ENCODE measurements at places on chromosomes 3 and 15.

GRCh38 chr3:107430214-107430995 lies 53.2 kb downstream of the CCDC54 start:
- DNase-seq: peak; percentile 44

DNA sequence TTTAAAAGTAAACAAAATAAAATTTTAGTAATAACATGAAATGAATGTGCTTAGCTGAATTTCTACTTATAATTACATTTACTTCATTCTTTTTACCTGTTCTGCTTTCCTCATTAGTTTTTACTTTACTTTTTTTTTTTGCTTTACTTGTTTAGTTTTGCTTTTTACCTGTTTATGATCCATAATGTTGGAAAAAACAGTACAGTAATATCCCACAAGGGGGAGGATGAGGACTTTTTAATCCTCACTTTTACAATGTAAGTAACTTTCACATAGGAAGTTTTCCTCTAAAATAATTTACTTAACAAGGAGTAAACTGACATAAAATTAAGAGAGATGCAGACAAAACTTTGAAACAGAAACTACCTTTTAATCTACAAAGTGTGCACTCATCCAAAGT lies 268.7 kb downstream of the TBC1D5 start:
- DNase-seq: peak; percentile 48

DNA sequence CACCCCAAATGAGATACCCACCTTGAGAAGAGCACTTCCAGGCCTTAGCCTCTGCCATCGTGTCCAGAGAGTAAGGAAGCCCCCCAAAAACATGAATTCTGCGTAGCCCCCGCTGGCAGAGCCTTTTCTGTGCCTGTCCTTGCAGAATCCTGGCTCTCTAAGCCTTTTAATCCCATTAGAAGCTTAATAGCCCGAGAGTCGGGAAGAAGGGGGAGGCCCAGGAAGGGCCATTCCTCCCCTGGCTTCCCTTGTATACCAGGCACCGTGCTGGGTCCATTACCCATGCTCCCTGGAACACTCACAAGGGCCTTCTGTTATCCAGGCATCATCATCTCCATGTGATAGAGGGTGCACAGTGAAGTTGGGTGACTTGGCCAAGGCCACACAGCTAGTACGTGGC lies 7.1 kb downstream of the SPTBN5 start:
- no peak for DNase-seq

DNA sequence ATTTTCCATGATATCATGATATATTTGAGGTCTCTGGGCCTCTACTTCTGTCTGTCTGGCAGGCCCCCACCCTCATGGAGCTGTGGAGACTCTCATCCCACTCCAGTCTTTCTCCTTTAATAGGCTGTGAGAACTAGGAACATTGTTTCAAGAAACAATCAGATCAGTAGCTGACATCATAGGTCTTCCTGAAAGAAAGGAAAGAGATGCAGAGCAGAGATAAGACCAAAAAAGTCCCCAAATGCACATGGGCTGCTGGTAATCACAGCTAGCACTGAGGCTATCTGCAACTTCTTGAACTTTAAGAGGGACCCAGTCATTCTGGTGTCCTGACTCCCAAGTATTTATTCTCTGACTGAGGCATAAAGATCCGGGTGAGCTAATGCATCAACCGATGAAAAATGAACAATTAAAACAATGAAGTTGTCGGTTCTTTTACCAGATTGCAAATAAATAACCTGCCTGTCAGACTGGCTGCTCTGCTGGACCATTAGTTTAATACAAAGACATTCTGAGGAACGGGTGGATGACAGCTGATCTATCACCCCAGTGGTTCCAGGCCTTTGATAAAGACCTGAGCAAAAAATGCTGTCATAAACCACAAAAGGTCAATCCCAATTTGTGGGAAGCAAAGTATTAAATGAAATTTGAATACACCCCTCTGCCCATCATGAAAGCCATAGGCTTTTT lies 780.8 kb upstream of the GOLIM4 start:
- no peak for DNase-seq

- DNase-seq: no peak
Measured at GRCh38 chr3:133926736-133927539, 31.3 kb upstream of the RAB6B start.

DNA sequence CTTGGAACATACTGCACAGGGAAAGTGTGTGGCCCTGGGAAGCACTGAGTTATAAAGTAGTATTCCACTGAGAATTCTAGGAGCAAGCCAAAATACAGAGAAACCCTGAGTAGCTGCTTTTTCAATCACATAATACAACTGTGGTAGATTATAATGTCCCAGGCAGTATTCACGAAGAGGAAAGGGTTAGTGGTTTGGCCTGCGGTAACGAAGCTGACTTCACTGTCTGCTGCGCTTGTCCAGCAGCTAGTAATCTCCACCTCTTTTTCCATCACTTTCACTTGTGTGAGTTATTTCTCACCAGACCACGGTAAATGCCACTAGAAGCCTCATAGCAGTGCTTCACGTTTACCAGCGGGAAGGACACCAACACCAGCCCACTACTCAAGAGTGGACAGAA lies 34.4 kb downstream of the RPL39L start:
- DNase-seq: peak; percentile 50

DNA sequence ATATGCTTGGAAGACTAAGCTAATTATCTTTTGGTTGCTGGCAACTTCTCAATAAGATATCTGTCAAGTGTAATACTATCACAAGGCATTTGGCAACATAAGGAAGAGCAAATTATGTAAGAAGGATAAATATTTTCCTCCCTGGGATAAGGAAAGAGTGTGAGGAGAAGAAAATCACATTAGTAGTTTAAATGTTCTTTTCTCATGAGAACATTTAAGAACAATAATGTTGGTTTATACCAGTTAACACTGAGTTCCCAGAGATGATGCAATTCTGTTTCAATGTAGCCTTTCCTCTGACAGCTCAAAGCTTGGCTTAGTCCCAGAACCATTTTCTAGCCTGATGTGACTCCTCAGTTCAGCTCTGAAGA lies 66.1 kb upstream of the NPHP3 start:
- peak; percentile 89 for DNase-seq

- peak; percentile 53 for DNase-seq
Measured at GRCh38 chr15:35912196-35912595, 366.2 kb upstream of the DPH6 start.

- no peak for DNase-seq
Measured at GRCh38 chr3:106190296-106190695, 321.5 kb upstream of the CBLB start.
